ENCODE measurements at places on chromosomes 5 and 9.

DNA sequence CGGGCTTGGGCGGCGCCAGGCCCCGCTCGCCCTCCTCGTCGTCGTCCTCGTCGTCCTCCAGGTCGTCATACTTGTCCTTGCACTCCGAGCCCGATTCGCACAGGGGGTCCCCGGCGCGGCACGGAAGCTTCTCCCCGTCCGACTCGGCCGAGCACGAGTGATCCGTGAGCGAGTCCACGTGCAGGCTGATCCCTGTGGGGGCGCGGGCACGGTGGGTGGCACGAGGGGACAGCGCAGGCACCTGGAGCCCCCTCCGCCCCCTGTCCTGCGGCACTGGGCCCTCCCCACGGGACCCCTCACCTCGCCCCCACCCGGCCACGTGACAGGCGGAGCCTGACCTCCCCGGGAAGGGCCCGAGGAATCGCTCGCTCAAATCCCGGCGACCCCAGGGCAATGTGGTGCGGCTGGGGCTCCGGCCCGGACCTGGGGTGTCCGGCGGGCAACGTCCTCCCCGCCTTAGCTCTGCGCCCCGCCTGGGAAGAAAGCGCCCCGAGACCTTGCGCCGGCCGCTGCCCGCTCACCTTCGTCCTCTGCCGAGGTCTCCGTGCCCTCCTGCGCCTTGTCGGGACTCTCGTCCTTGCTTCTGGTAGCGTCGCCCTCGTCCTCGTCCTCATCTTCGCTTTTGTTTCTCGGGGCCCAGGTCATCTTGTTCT is 2.5 kb downstream of the IRX2 start:
- DNase-seq, result no peak

DNA sequence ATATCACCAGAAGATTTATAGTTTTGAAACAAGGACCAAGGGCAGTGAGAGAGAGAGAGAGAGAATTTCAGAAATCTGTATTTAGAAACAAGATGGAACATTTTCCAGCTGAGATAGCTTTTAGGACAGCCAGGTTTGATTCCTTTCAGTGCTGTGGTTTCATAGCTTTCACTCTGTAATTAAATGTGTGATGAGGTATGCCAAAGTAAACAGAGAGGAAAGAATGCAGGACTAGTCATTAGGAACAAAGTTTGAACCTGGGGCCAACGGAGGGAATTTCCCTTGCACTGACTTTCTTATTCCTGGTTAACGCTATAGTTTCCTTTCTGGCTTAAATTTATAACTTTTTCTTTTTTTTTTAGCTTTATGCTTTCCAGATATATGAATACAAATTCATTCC is 10.0 kb upstream of the CCL28 start:
- no peak for DNase-seq

DNA sequence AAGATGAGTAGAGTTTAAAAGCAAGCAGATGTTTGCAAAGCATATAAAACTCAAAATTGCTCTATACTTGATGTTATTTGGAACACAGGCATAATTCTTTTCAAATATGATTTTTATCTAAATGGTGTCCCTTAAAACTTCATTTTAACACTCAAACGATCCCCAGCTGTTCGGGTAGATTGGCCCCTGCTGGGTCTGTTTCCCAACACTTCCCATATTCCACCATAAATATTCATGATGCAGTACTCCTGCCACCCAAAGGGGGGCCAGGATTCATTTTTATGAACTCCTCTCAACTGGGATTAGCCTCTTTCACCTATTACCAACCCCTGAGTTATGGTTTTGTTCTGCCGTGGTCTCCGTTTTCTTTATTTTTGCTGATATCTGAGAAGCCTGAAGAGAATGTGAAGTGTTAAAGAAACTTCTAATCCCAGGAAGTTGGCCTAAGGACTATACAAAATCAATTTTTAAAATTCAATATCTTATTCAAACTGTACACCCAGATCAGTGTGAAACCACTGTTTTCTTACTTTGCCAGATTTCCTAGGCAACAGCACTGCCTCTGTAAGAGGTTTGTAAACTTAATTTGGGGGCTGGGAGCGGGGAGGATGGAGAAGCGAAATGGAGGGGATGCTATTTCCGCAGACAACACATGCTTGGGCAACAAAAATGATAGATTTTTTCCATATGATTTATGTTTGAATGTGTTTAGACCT is 384.1 kb downstream of the DMRT2 start:
- DNase-seq, result no peak

- no peak for DNase-seq
These were observed 22.5 kb upstream of the GLIPR2 start for GRCh38 chr9:36113999-36114398.

- no peak for DNase-seq
These were observed 15.6 kb downstream of the UBTD2 start for GRCh38 chr5:172267943-172268342.

DNA sequence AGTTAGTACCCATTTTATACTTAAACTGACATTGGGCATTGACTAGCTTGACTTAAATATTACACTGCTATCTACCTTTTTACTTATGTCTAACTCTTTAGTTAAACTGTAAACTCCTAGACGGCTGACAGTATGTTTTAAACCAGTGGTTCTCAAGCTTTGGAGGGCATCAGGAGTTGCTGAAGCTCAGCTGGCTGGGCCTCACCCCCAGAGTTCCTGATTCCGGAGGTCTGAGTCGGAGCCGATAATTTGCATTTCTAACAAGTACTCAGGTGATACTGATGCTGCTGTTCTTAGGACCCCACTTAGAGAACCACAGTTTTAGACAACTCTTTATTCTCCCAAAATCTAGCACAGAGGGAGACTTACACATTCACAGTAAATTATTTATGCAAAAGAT is 63.3 kb upstream of the PCA3 start:
- DNase-seq, result no peak

GRCh38 chr5:77218263-77218662 is 7.8 kb downstream of the PDE8B start:
- no peak for DNase-seq

GRCh38 chr9:88975966-88976889 is 15.0 kb upstream of the S1PR3 start:
- no peak for DNase-seq

- no peak for DNase-seq
These were observed 89.6 kb downstream of the SPRY4 start for GRCh38 chr5:142235050-142235797.

DNA sequence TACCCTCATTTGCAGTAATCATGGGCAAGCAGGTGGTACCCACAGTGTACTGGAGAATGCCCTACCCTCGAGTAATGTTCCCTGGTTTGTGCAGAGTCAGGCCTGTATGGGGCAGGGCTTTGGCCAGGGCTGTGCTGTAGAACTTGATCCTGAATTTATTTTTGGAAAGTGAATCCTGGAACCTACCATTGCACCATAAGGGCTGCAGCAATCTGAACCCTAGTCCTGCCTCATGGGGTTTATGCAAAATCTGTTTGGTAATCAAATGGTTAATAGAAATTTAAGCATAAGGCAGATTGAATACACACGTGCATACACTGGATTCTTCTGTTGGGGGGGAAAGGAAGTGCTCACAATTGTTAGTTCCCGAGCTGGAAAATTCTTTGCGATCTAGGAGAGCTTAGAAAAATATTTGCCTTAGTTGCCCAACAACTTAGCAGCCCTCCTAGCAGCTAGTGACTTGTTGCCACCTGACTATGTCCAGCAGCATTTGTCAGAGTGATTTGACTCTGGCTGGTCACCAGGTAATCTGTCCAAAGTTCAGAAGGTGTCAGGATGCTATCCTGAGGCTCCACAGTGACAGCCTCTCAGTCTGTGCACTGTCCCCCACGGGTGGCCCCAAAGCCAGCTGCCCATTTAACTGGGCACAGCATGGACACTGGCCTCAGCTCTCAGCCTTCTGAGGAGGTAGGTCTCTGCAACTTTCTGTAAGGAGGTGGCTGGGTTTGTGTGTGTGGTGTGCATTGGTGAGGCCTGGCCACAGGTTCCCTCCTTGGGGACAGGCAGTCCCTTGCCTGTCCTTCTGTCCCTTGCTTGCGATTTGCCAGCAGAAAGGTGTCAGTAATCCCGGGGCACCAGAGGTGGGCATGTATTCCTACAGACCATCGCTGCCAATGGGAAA is 8.3 kb downstream of the MVB12B start:
- DNase-seq, result no peak
